Naive thymus-derived CD4-positive, alpha-beta T cell (primary cell): ENCODE measurements at places on chromosomes 16 and 17. TPM values are rescaled to one million over a fixed set of nuclear protein-coding genes. Genes with fewer than 3 reads are reported as not detected.

DNA sequence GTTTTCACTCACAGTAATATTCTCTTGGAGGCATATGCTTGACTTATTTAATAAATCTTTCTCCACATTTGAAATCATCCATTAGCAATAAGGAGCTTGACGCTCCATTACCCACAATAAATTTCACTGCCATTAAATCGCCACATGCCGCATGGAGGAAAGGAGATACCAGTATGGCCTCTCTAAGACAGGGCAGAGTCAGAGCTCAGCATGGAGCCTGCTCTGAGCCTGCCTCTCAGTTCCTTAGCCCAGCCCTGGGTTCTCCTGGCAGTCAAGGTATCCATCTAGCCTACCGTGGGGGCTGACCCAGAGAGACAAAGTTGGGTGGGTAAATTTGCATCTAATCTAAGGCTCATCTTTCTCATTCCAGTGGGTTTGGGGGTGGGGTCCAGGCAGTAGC, 80.3 kb upstream of the CES5A start:
- DNase-seq, result no peak

DNA sequence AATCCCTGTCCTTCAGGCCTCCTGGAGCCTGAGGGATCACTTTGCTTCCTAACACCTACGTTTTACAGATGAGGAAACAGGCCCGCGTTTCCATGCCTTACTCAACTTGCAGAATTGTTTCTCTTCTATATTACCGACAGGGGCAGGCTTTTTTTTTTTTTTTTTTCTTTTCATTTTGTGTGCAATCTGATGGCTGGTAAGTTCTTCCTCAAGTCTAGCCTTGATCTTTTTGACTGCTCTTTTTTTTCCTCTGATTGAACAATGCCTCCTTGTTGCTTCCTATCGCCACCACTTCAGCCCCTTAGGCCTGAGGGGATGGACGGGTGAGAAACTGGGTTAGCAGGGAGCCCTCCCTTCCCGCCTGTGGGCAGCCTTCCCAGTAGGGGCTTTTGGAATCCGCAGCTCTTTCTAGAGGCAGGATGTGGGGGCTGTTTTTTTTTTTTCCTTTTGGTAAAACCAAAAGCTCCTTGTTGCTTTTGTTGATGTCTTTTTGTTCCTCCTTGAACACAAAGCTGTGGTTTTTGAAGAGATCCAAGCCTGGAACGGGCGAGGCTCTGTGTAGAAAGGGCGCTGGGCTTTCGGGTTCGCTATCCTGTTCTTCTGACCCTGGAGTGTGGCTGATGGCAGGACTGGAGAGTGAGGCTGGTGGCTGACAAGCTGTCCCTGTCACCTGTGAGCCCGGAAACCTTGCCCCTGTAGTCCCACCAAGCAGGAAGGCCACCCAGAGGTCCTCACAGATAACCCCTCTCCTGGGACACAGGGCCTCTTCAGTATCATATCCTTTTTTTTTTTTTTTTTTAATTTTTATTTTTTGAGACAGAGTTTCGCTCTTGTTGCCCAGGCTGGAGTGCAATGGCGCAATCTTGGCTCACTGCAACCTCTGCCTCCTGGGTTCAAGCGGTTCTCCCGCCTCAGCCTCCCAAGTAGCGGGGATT, 14.0 kb downstream of the LASP1 start:
- DNase-seq, result no peak

DNA sequence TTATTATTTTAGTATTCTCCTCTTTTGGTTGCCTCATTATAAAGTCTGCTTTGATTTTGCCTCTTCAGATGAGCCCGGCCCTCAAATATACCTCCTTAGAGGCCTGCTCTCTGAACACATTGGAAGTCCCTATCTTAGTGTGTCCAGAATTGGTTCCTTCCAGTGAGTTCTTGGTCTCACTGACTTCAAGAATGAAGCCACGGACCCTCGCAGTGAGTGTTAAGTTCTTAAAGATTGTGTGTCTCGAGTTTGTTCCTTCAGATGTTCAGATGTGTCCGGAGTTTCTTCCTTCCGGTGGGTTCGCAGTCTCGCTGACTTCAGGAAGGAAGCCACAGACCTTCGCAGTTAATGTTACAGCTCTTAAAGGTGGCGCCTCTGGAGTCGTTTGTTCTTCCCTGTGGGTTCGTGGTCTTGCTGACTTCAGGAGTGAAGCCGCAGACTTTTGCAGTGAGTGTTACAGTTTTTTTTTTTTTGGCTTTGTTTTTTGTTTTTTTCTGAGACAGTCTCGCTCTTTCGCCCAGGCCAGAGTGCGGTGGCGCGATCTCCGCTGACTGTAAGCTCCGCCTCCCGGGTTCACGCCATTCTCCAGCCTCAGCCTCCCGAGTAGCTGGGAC, 45.8 kb upstream of the NOS2 start:
- DNase-seq, result peak; percentile 18

DNA sequence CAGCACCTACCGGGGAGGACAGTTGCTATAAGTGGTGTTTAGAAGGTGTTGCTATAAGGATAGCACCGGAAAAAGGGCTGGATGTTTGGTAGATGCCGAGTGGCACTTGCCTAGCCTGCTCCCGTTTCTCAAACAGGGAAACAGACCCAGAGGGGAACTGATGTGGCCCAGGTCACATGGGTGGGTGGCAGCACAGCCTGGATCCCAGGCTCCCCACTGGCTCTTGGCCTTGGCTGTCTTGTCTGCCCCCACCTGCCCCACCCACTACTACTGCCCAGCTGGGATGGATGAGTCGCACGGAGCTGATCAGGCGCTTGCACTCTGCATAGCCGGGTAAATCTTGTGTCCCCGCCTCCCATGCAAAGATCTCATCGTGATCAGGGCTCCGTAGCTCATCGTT, 7.2 kb downstream of the SMTNL2 start:
- no peak for DNase-seq

DNA sequence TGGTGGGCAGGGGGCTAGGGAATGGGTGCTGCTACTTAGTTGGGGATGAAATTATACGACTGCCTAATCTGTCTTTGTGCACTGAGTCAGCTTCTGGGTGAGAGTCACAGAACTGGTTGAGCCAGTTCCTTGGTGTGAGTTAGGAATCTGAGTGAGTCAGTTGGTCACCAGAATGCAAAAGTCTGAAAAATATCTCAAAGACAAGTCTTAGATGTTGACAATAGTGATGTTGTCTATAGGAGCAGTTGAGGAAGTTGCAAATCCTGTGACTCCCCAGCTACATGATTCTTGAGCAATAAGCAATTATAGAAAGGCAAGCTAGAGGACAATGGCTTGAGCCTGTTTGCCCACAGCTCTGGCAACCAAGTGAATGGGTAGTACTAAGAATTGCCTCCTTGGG, 399.2 kb downstream of the CNTNAP4 start:
- no peak for DNase-seq

DNA sequence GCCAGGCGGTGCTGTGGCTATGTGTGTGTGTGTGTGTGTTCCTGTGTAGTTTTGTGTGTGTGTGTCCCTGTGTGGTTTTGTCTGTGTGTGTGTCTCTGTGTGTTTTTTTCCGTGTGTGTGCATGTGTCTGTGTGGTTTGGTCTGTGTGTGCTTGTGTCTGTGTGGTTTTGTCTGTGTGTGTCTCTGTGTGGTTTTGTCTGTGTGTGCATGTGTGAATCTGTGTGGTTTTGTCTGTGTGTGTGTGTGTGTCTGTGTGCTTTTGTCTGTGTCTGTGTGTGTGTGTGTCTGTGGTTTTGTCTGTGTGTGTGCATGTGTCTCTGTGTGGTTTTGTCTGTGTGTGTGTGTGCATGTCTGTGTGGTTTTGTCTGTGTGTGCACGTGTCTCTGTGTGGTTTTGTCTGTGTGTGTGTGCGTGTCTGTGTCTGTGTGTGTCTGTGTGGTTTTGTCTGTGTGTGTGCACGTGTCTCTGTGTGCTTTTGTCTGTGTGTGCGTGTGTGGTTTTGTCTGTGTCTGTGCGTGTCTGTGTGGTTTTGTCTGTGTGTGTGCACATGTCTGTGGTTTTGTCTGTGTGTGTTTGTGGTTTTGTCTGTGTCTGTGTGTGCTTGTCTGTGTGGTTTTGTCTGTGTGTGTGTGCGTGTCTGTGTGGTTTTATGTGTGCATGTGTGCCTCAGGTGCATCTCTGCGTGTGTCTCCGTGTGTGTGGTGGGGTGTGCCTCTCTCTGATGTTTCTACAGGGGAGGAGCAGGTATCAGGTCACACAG, 62.3 kb downstream of the ZDHHC7 start:
- DNase-seq, result no peak

GRCh38 chr17:75730065-75730464, 8.8 kb downstream of the ITGB4 start:
- no peak for DNase-seq

GRCh38 chr16:24009955-24010354, 174.2 kb downstream of the PRKCB start:
- no peak for DNase-seq

GRCh38 chr17:40268141-40268712, 19.5 kb upstream of the CDC6 start:
- no peak for DNase-seq

DNA sequence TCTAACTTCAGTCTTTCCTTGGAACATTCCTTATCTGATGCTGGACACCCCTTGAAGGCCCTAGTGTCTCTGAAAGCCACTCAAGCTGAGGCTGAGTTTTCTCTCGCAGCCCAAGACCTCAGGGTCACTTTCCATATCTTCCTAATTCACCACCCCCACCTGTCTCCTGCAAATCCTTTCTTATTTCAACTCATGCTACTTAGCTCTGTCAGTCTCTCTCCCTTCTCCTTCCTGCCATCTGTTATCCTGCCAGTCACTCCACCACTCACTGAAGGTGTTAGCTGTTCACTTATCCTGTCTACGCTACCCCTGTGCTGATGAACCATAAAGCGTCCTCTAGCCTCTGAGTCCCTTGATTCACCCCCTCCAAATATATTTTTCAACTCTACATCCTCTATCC, 143.9 kb upstream of the SHISA6 start:
- DNase-seq, result no peak

DNA sequence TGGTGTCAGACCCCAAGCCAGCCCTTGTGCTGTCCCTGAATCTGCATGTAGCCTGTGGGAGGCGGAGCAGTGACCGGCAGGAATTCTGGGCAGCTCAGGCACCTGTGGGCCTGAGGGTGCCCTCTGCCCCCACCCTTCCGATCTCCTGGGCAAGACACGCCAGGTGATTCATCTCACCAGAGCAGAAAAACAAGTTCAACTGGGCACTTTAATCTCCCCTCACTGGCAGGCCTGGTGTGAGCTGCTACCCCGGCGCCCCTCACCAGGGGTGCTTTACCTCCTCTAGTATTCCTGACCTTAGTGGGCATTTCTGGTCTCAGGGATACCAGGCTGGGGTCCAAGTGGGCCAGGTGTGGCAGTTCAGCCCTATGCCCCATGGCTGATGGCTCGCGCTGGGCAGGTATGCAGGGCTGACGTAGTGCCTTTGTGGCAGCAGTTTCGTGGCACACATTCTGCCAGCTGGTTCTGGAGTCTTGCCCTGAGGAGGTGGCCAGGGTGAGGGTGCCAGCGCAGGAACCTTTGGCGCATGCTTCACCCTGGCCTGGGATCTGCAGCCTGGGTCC, 6.0 kb downstream of the ERBB2 start:
- DNase-seq, result no peak

- no peak for DNase-seq
Measured at GRCh38 chr17:81656118-81656743, at the start of gene PDE6G. Gene PDE6G (minus strand): TSS chr17:81656542. CDS start chr17:81653305, 3,237 bp downstream.

DNA sequence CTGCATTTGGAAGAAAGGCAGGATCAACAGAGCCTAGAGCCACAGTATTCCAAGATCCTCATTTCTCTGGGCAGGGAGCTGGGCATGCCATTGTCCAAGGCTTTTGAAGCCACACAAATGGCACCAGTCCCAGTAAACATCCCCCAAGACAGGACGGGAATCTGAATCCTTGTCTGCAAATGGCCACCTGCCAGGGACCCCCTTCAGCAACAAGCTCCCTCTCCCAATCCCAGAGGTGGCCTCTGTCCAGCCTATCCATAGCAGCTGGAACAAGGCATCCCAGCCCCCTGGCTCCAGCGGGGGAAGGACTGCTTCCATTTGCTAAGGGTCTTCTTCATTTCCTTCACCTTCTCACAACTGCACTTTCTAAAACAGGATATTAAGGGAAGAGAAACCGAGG, 204.4 kb downstream of the C16orf78 start:
- DNase-seq, result no peak

GRCh38 chr17:69516911-69517310, 102.4 kb downstream of the MAP2K6 start:
- DNase-seq, result no peak

Gene OMG
- total RNA-seq, result 0.41 and 0.53 TPM in 2 replicates

Gene C16orf92
- not detected in 2 replicates for total RNA-seq

Gene MT1M
- total RNA-seq, result not detected

Gene CHRNE
- total RNA-seq, result 0.51 TPM

Gene TP53I13
- 61.7 TPM for total RNA-seq

Gene TAC4
- not detected for total RNA-seq

Gene PSMD3
- 68.9 TPM for total RNA-seq
